Stimulated activated CD8-positive, alpha-beta memory T cell treated with anti-CD3 and anti-CD28 coated beads, Interleukin-4, amount 100 ng/mL, for 24 hours (primary cell): ENCODE measurements at places on chromosomes 5 and 9.

DNA sequence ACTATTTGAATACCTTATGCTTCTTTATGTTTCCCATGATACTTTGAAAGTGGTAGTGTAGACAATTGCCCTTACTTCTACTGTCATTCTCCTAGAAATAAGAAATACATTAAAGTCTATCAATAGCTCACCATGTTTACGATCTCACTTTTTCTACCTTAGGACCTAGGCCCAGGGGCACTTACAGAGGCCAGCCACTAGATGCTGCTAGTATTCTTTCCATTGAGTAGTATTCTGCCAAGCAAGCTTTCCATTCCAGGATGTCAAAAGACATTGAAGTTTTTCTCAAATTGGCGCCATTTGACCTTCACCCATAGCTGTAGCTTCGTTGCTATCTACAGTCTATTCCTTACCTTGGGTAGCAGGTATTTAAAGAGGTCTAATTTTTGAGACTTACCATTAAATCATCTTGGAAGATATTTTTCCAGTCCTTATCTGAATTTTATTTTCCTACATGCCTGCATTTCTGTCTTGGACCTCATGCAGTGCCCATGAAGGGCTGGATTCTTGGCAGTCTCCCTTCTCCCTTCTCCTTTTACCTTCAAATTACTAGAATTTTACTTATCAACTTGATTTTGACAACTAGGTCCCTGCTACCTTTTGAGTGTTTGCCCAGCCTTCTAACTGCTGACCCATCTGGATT, 246.0 kb upstream of the NUDT12 start:
- DNase-seq = no peak

- DNase-seq = no peak
Measured at GRCh38 chr5:72125941-72126620, 18.8 kb downstream of the MAP1B start.

DNA sequence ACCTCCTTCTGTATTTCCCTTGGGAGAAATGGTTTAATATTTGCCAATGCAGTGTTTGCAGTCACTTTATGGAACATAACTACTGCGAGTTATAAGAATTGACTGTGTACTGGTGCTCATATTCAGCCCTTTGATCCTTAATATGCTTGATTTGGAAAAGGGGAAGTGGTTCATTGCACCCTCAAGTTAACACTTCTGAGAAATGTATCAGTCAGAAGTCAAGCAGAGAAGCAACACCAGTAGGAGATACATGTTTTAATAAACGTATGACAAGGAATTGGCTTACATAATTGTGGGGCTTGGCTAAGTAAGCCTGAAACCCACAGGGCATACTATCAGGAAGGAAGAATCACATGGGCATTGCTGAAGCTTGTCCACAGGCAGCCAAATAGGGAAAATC, 131.0 kb upstream of the SPRY4 start:
- no peak for DNase-seq

DNA sequence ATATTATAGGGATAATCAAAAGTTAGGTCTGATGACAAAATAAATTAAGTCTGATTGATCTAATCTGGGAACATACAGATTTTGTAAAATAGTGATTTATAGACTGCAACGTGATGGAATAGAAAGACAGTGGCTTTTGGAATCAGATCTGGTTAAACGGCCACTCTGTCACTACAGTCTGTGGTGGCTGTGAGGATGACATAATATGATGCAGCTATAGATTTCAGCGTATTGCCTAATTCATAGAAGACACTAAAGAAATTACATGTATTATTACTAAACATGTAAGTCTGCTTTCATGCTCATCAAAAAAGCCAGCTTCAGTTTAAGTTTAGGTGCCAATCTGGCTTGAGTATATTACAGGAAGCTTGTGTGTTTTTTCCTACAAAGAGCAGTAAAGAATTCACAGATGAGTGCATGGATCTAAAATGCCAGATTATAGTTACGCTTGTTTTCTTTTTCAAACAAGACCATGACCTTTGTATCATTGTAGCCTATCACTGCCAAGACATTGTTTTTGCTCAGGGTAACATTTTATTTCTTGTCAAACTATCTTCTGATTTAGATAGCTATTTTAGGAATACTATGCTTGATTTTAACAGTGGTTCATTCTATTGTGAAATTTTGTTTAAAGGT, 25.7 kb downstream of the CPEB4 start:
- no peak for DNase-seq

DNA sequence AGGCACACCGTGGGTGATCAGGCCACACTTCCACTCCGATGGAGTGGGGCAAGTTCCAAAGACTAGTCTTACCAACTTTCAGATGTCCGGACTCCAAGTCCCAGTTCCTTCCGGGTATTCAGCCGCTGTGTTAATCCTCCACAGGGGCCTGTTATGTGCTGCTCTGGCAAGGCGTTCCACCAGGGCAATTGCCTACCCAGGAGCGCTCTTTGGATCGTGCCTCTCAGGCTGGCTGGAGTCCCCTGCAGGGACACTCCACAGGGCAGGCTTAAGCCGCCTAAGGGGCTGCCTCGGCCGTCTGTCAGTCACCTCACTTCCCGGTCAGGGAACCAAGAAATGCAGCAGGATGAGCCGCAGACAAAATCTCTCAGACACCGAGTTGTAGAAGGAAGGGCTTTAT, 118.7 kb upstream of the CCNG1 start:
- DNase-seq = no peak

DNA sequence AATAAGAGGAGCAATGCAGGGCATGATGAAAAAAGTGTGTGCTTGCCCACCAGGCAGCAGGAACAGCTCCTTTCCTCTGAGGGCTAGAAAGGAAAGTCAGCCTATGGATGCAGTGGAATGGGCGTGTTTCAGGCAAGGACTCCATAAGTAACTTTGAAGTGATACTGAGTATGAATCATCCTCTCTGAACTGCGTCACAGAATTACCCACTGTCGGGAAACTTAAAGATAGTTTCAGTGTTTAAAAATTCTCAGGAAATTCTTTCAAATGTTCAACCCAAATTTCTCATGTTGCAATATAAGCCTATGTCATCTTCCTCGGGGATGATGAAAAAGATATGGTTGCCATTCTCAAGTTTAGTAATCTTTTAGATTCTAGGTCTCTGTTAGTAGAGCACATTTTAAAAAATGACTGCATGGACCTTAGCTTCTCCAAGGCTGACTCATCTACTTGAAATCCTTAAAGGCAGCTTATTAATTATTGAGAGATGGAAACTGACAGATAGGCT, 27.7 kb downstream of the PTCD2 start:
- no peak for DNase-seq

- DNase-seq = no peak
Measured at GRCh38 chr5:81626524-81626923, 124.4 kb downstream of the SSBP2 start.

- DNase-seq = no peak
Measured at GRCh38 chr5:25516141-25516540, 871.4 kb upstream of the CDH10 start.
